ENCODE measurements at places on chromosomes 5 and 9.
A peak's percentile ranks its signal among the peaks of the same experiment; 100 is the strongest.

- DNase-seq: no peak
These were observed 28.2 kb downstream of the MTAP start for GRCh38 chr9:21830589-21830988.

DNA sequence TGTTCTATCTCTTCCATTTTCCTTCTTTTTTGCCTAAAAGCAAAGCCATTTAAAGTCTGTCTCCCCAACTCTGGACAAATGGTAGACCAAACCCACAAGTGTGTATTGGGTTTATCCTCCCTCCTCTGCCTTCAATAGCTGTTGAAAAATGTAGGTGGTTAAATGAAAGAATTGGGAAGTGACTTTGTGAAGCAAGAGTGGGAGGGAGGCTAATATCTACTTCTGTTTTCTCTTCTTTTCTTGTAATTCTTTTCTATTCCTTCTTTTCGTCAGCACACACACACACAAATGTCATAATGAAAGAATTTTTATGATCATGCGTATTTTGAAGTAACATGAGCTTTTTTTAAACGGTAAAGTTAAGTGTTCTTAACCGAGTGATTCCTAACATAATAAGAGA, 3.8 kb downstream of the CCDC152 start:
- DNase-seq: no peak

- DNase-seq: peak; percentile 81
These were observed 17.5 kb downstream of the PTTG1 start for GRCh38 chr5:160439205-160439600.

DNA sequence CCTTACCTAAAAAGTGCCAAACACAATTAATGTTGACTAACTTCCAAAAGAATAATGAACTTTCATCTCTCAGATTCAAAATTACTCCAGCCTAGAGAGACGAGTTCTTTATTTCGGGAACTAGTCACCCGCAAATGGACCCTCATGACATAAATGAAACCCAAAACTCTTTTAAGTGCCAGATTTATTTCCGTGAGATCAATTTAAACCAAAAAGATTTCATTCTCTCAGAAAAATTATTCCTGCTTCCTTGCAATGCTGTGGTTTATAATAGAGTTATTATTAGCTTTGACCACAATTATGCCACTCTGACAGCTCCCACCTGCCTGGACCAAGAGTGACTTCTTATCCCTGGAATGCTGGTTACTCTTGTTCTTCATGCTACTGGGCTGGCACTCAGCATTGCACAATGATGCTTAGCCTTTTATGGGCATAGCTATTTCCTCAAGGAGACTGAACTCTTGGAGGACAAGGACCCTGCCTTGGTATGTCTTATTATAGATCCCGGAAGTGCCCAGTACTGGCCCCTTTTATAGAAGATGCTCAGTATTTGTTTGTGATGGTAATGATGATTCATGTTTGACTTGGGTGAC, 183.5 kb downstream of the SNX18 start:
- DNase-seq: no peak

- DNase-seq: no peak
These were observed 53.3 kb downstream of the UGCG start for GRCh38 chr9:111949919-111950318.

GRCh38 chr5:95723632-95724369, 7.3 kb upstream of the RHOBTB3 start:
- DNase-seq: no peak

- DNase-seq: no peak
These were observed 5.7 kb downstream of the BARHL1 start for GRCh38 chr9:132588098-132588497.

- DNase-seq: no peak
These were observed 274.4 kb upstream of the PCSK5 start for GRCh38 chr9:75616052-75616451.

GRCh38 chr9:127574072-127574993, 37.7 kb upstream of the STXBP1 start:
- no peak for DNase-seq

- no peak for DNase-seq
These were observed 247.9 kb downstream of the MSX2 start for GRCh38 chr5:174972291-174972690.

GRCh38 chr9:22043928-22044327, 34.8 kb upstream of the CDKN2B start:
- no peak for DNase-seq

DNA sequence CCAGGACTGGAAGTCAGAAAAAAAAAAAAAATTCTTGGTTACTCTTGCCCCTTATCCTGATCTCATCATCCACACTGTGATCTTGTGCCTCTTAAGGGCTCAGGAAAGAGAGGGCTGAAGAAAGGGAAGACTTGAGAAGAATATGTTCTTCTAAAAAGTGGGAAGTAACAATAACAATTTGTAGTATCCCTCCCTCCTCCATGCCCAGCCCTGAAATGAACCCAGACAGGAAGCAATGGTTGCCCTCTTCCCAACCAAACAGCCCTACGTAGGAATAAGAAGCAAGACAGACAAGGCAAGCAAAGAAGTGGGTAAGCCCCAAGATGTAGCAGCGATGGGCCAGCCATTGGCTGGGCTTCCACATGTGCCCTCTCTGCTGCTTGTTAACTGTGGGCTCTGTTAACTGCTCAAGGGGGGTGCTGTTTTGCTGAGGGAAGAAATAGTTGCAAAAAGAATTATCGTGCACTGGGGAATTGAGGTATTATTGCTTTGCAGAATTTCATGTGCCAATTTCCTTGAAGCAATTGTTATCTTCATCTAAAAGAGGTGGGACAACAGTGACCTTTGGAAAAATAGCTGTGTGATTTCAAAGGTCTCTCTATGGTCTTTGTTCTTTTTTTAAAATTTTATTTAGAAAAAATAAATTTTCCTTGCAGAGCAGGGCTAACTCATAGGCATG, 146.6 kb upstream of the PCA3 start:
- no peak for DNase-seq

GRCh38 chr5:136166909-136167308, 26.1 kb downstream of the SMIM32 start:
- no peak for DNase-seq

DNA sequence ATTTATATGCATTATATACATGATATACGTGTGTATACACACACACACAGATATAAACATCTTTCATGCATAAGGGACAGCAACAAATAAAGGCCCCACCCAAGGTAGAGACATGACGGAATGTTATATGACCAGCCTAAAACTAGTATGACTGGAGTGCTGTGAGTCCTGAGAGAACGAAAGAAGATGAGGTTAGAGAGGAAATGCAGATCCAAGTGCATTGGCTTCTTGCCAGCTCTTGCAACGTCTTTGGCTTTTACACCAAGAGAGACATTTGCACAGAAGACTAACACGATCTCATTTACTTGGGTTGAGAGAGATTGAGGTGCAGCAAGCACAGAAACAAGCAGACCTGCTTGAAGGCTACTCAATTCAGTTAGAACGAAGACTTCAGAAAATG, 23.0 kb downstream of the CDH10 start:
- no peak for DNase-seq

- DNase-seq: no peak
These were observed 64.2 kb upstream of the OLFM1 start for GRCh38 chr9:135023088-135023785.

GRCh38 chr9:73006986-73007385, 54.1 kb upstream of the ALDH1A1 start:
- DNase-seq: no peak

GRCh38 chr5:142569905-142570304, 116.0 kb downstream of the FGF1 start:
- DNase-seq: no peak

GRCh38 chr9:76004526-76004925, 114.1 kb downstream of the PCSK5 start:
- no peak for DNase-seq

DNA sequence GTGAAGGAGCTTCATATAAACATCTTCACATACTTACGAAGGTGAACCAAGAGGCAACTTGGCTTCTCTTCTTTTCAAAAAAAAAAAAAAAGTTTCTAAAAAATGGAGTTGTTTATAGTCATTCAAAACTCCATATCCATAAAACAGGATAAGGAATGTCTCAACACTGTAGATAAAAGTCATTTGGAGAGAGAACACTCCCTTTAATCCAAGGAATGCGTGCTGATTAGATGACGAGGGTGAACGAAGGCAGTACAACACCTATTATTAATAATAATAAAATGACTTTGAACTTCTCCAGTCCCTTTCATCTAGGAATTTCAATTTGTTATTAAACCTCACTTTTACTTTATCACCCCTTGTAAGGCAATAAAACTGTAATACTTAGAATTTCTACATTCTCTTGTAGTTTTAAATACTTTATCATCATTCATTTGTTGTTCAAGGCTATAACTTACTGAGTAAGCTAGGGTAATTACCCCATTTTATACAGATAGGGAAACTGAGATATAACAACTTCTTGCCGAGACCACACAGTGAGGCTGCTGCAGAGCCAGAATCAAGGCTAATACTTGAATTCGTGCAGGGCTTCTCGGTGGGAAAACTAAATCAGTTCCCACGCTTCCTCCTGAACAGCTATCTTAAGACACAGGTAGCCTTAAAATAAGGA, 377.1 kb downstream of the EFNA5 start:
- DNase-seq: no peak

DNA sequence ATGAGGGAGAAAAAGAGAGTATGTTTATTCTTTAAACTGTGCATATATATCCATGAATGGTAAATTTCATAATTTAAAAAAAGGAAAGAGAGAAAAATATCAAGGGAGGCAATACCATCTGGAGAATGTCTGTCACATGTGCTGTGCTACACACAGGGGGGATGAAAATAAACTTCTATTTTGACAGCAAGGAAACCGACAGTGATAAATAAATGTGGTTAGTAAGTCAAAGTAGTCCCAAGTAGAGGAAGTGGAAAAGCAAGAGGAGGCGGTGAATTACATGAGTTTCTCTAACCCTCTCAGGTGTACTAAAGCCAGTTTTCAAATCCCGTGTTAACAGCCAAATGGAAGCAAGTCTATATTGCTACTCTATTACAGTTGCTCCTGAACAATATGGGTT, 83.3 kb downstream of the ICE1 start:
- DNase-seq: no peak

- DNase-seq: no peak
These were observed 61.7 kb downstream of the HSPA4 start for GRCh38 chr5:133113331-133114061.

GRCh38 chr5:150465927-150466326, 16.4 kb upstream of the RPS14 start:
- DNase-seq: no peak

DNA sequence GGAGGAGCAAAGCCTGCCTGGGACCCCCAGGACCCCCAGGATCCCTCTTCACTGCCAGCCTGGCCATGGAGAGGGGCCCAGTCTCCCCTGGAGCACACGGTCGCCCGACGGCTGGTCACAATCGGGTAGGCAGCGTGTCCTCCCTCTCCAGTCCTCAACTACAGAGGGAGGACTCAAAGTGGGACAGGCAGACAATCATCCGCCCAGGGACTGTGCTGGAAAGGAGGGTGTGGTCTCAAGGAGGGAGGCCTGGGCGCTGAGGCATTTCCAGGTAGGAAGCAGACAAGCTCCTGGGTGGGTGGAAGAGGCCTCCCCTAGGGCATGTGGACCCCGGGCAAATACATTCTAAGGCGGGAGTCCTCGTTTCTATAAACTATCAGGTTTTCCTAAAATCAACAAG, 93.2 kb upstream of the ADAMTS2 start:
- no peak for DNase-seq

DNA sequence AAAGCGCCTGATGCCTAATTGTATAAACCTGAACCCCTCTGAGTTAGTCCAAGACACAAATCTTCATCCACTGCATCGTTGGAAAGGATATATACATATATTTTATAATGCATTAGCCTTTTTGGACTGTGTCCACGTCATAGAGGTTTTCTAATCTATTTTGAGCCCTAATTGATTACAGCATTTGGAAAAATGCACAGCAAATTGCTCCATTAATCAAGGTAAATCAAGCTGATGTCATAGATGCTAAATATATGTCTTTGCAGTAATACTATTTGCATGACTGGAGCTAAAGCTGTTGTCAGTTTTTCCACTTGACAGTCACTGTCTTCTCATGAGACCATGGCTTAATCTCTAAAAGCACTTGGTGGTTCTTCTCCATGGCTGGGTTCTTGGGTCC, 483.5 kb upstream of the TNC start:
- no peak for DNase-seq

GRCh38 chr5:41871852-41872251, 1.6 kb upstream of the OXCT1 start:
- no peak for DNase-seq

Data from activated T-helper 1 cell treated with anti-CD3 and anti-CD28 coated beads, Interleukin-12 subunit alpha, Interleukin-12 subunit beta, Interleukin-2, Interleukin-4 antibody, amounts not matched to agents 30 ng/mL and 10 ng/mL and 1 ng/mL, durations not matched to agents 14 hours and 24 hours and 36 hours (primary cell).